ENCODE measurements at places on chromosomes 2 and 18.
A peak's percentile ranks its signal among the peaks of the same experiment; 100 is the strongest.

GRCh38 chr2:129277585-129277981 lies 701.9 kb upstream of the RAB6C start:
- no peak for DNase-seq

DNA sequence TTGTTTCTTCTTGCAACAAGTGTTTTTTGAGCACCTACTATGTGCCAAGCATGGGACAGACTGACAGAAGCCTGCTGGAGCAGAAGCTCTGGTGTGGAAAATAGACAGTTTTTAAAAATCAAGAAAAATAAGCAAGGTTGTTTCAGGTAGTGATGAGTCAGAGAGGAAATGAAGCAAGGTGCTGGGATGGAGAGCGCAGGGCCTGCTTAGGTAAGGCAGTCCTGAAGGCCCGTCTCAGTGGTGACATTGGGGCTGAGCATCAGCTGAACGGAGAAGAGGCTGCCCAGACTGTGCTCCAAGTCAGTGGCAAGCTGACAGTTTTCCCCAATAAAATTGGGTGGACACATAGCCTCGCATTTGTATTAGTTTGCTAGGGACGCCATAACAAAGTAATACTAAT lies 263.6 kb downstream of the SS18 start:
- no peak for DNase-seq

DNA sequence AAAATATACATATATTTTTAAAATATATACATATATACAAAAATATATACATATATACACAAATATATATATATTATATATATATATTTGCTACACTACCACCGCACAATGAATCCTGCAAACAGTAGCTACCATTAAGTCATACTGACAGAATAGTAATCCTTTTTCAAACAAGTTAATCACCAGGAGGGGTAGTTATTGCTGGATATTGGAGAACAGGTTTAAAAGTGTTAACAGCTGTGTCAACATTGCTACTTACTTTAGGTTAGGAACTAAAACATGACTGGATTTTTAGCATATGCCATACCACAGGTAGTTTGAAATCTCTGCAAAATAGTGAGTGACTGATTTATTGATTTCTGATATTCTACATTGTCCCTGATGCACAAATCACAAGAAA lies 529.1 kb upstream of the CDH7 start:
- DNase-seq, result no peak

DNA sequence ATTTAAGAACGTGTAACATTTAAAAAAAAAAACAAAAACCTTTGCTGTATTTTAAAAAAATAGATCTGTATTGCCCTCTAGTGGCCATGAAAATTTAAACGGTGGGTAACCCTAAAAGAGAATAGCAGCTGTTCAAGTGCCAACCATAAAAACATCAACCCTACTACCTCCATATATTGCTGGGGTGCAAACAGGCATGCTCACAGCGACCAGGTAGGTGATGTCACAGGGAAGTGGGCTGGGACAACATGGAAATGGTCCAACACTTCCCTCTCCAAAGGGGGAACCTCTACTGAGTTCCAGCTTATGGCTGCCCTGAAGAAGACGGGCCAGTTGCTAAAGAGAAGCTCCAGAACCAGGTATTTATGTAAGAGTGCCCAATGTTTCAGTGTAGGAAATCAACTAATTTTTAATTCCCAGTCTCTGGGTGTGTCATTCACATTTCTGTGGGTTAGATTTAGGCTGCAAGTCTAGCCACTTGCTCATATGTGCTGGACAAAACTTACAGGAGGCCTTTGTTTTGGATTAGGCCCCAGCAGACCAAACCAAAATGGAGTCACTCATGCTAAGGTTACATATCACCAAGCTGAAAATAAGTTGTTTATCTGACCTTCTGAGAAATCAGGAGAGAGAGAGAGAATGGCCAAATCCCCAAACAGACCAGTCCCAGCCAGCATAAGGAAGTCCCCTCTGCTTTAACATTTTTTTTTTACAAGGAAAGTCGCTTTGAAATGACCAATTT lies 54.5 kb downstream of the SKA1 start:
- DNase-seq, result peak; percentile 53

- DNase-seq, result no peak
These were observed 112.9 kb downstream of the CLIP4 start for GRCh38 chr2:29227935-29228675.

DNA sequence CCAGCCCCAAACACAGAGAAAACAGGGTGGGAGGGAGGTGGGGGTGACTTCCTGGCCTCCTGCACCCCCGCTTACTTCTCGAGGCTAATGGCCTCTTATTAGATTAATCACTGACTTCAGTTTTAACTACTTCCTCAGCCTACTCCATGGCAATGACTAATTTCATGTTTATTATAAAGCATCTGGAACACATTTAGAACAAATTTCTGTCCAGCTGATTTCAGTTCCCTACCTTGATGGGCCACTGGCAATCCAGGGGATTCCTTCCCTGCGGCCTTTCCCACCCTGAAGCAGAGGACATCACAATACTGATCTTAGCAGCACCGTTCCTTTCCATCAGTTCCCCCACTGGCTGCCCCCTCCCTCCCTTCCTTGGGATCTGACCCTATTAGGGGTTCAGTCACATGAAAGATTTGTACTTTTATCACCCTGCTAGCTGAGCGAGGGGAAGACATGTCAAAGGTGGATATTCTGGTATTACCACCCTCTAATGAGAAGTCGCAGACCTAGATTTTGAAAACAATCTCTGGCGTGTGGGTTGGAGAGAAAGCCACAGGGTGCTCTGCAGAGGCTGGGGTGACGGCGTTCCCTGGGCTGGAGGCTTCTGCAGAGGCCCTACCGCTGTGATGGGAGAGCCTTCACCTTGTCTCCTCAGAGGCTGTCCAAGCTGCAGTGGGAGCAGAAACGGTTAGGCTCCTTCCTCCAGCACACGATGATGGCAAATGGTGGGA lies 67.6 kb downstream of the KIAA2012 start:
- DNase-seq, result no peak

DNA sequence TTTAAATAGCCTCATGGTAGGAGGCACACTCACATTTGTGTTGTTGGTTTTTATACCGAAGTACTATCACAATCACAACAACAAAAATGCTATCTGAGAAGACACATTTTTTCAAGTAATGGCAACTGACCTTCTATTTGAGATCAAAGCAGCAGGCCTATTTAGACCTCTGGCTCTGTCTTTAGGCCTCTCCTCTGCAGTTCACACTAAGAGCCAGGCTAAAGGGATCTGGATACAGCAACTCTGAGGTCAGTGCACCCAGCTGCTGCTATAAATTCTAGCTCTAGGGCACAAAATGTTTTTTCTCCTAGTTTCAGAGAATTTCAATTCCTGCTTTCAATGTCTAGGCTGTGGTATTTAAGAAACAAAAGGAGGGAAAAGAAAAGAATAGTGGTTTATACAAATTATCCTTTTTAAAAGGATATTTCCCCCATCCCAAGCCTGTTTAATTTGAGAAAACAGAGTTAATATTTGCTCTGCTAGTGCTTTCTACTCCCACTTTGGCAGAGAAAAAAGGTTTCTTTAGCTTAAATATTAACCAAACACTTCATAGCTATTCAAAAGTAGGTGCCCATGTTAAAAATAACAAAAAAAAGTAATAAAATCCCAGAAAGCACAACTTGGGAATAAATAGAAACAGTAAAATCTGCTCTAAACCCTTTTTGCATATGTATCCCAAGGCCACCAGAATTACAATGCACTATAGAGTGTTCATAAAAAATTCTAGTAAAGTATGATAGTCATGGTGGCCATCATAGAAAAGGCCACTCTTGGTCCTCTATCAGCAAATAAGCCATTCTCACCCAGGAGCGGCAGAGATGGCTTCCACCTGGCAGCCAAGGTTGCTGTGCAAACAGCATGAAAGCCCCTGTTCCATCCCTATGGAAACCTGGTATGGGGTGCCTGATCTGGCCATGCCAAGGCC lies 293.6 kb upstream of the SESTD1 start:
- no peak for DNase-seq

GRCh38 chr18:73189718-73190117 lies 321.9 kb upstream of the NETO1 start:
- no peak for DNase-seq

- no peak for DNase-seq
These were observed 434.7 kb upstream of the SETBP1 start for GRCh38 chr18:44246001-44246400.

- DNase-seq, result no peak
These were observed 32.9 kb upstream of the CSRNP3 start for GRCh38 chr2:165436559-165436958.

GRCh38 chr2:85799215-85799956 lies 45.6 kb downstream of the ATOH8 start:
- DNase-seq, result no peak

DNA sequence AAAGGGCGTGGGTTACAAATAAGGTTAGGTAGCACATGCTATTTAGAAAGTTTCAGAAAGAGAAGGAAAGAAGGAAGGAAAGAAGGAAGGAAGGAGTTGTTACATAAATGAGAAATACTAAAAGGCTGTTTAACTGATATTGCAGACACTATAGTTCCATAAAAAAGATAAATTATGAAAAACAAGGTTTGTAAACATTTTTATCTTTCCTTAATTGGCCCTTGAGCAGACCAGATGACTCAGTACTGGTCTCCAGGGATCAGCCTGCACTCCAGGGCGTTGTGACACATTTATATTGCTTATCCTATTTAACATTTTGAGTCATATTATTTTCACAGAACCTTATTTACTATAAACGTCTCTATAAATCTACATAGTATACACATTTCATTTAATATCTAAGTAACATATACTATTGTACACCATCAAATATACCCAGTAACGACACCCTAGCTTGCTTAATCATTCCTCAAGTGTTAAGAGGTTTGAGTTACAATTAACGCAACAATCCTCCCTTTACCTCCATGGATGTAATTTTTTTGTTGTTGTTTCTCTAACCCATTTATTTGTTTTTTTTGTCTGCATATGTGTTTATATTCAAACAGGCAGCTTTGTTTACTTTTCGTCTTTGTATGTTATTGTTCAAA lies 2.8 kb upstream of the RAB31 start:
- no peak for DNase-seq

GRCh38 chr2:6896930-6897759 lies 19.6 kb downstream of the RSAD2 start:
- peak; percentile 77 for DNase-seq

DNA sequence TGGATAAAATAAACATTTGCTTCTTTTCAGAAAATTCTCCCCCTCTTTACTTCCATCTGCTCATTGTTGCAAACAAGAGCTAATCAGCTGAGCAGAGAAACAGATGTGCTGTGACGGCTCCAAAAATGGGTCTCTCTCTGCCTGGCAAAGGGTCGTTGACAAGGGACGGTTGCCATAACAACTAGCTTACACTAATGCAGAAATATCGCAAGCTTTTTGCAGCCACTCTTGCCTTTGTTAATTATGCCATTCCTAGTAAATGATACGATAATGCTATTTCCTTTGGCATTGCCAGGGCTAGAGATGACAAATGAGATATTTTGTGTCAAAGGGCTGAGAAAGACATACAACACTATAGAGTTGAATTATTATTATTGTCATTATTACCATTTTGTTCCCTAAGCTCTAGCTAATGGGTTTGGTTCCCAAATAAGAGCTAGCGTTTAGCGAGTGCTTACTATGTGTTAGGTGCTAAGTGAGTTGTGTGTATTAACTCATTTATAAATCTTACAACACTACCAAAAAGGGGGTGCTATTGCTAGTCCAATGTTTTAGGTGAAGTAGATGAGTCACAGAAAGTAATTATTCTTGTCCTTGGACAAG lies 46.8 kb downstream of the MYO3B start:
- no peak for DNase-seq

DNA sequence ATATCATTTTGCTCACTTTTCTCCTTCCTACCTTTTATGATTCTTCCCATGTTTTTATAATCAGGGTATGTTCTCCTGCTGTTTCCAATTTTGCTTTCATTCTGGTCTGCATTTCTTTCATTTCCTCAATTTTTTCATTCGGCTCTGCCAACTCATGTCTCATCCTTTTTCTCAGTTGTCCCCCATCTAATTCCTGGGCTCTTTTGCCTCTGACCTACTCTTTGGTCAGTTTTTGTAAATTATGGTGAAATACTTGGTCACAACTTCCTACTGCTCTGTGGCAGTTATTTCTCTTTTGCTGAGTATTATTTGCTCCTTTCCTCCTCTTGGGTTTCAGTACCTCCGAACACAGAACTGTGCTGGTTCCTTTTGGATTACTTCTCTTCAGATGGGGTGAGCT lies 27.5 kb downstream of the MYO7B start:
- DNase-seq, result no peak

DNA sequence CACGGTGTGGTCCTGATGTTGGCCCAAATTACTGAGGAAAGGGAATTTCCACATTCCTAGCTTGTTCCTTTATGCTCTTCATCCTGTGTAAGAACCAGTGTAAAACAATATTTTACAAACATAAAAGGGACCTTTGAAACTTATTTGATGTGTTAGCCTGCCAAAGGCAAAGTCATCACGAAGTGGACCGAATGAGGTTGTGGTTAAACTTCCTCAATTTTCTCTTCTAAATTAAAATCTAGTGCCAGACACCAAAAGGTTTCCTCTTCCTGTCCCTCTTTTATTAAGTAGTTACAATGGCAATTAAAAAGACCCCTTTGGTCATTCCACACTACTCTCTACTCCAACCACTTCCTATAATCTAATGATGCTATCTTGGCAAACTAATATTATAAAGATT lies 279.8 kb downstream of the AFF3 start:
- DNase-seq, result no peak

- no peak for DNase-seq
These were observed 33.5 kb downstream of the GALNT5 start for GRCh38 chr2:157291018-157291417.

GRCh38 chr2:23828256-23828980 lies 98.5 kb downstream of the ATAD2B start:
- no peak for DNase-seq

DNA sequence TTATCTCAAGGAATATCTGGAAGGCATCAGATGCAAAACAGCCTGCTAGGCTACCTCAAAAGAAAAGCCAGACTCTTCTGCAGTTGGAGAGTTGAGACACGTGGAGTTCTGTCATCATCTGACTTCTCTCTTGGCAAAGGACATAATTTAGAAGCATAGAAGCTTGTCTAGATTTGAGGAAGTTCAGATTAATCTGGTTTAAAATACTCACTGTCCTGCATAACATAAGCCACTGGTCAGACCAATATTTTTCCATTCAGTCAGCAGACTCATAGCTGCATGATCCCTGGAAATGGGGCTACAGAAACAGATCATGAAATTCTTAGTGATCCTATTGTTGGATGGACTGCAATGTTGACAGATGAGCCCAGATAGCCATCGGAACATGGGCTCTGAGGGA lies 349.0 kb downstream of the TXNL1 start:
- DNase-seq, result no peak

DNA sequence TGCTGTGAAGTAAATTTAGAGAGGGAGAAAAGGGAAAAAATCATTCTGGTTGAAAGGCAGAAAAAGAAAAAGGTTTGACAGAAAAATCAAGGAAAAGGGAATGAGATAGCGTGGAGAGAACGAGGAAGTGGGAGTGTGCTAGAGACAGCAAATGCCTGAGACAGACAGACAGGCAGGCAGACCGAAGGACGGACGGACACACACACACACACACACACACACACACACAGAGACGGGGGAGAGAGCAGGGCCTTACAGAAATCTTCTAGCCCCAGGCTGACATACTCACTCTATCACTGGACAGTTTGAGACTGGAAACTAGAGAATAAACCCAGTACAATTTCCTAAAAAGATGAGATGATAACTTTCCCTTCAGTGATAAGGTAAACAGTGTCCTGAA lies 238.4 kb downstream of the ZNF521 start:
- DNase-seq, result no peak
